Motor neuron (in vitro differentiated cells): ENCODE measurements at places on chromosomes 4 and X. TPM values are rescaled to one million over a fixed set of nuclear protein-coding genes. Genes with fewer than 3 reads are reported as not detected.

The OPHN1 gene
- 2.6 and 6.1 TPM in 2 replicates for total RNA-seq

The GLRB gene
- 0.93 and 1.0 TPM in 2 replicates for total RNA-seq

The ADH6 gene
- total RNA-seq = 1.1 and 2.2 TPM in 2 replicates

The POU3F4 gene
- 0.14 TPM in 1 of 2 replicates, not detected in the other for total RNA-seq

The PRSS12 gene
- total RNA-seq = 496 and 520 TPM in 2 replicates

The TRAM1L1 gene
- 0.66 and 0.70 TPM in 2 replicates for total RNA-seq

The MRPS18C gene
- 51.8 and 52.5 TPM in 2 replicates for total RNA-seq

The GPR50 gene
- total RNA-seq = 0.16 TPM in 1 of 2 replicates, not detected in the other

The SLC6A14 gene
- 0.14 TPM in 1 of 2 replicates, not detected in the other for total RNA-seq

The FAM9C gene
- 0.05 and 0.52 TPM in 2 replicates for total RNA-seq

The MAML3 gene
- 1.7 and 4.1 TPM in 2 replicates for total RNA-seq

The CFP gene
- total RNA-seq = 0.32 and 0.66 TPM in 2 replicates

The SFRP2 gene
- 14.0 and 14.7 TPM in 2 replicates for total RNA-seq

The HTT-AS gene
- total RNA-seq = not detected in 2 replicates
